Fibroblast of skin of scalp (primary cell): ENCODE measurements at places on chromosomes 12 and 14.
A peak's percentile ranks its signal among the peaks of the same experiment; 100 is the strongest.

- no peak for DNase-seq
These were observed 86.5 kb upstream of the RIN3 start for GRCh38 chr14:92427096-92427495.

GRCh38 chr14:64225151-64225757 is 68.9 kb downstream of the ESR2 start:
- DNase-seq, result no peak

GRCh38 chr12:19643635-19644034 is 204.3 kb downstream of the AEBP2 start:
- peak; percentile 70 for DNase-seq

GRCh38 chr14:58832095-58832521 is 194.3 kb downstream of the DACT1 start:
- no peak for DNase-seq
